Heart left ventricle (tissue), 16 donors: ENCODE measurements at places on chromosomes 12 and 14. TPM values are rescaled to one million over a fixed set of nuclear protein-coding genes. Genes with fewer than 3 reads are reported as not detected.
A peak's percentile ranks its signal among the peaks of the same experiment; 100 is the strongest.

Gene KIAA0586
- 6.0 TPM for polyA plus RNA-seq

Gene SLC10A1
- not detected for polyA plus RNA-seq

Gene ADAM21
- polyA plus RNA-seq = 0.40 TPM

Gene NELL2
- polyA plus RNA-seq = not detected

Gene KNTC1
- 2.1 TPM for polyA plus RNA-seq

Gene SERPINA12
- polyA plus RNA-seq = not detected

Gene LPAR5
- 4.7 TPM for polyA plus RNA-seq

Gene RND1
- 0.95 TPM for polyA plus RNA-seq

- DNase-seq = no peak
Observed at GRCh38 chr14:50387548-50387947, 9.1 kb downstream of the CDKL1 start.

- DNase-seq = no peak
Observed at GRCh38 chr12:4268329-4269181, 5.0 kb upstream of the CCND2 start.

DNA sequence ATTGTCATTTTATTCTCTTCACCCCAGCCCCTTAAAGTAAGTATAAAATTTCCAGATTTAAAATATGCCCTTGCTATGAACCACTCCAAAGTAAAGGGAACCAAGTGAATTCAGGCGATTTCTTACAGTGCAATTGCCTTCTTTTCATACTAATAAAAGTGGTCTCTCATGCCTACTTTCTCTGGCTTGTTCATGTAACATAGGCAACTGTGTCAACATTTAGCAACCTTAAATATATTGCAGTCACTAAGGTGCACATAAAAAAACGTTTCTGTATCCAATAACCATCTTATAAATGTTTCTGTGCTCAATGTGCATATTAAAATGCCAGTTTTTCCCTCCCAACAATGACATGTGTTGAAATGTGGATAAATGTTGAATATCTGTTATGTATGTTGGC, 271.6 kb upstream of the DCN start:
- no peak for DNase-seq

DNA sequence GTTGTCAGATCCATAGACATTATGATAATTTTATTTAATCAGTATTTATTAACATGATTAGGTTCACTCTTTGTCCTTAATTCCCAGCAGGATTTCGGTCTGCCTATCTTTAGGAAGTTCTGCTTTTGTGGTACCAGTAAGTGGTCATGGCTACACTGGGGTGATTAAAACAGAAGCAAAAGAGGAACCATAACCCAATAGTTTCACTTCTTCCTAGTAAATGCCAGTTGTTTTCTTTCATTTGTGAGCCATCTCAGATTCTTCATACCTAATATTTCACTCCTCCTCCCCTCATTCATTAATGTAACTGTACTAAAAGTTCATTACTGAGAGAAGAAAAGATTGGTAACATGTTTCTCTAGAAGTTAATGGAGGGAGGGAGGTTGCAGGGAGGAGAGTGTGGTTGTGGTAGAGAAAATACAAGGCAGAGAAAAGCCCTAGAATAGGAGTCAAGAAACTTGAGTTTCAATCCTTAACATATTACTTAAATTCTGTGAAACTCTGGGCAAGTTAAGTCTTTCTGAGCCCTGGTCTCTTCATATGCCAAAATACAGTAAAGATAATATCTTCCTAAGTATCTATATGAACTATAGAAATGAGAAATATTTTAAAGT, 101.2 kb downstream of the PEBP1 start:
- no peak for DNase-seq

DNA sequence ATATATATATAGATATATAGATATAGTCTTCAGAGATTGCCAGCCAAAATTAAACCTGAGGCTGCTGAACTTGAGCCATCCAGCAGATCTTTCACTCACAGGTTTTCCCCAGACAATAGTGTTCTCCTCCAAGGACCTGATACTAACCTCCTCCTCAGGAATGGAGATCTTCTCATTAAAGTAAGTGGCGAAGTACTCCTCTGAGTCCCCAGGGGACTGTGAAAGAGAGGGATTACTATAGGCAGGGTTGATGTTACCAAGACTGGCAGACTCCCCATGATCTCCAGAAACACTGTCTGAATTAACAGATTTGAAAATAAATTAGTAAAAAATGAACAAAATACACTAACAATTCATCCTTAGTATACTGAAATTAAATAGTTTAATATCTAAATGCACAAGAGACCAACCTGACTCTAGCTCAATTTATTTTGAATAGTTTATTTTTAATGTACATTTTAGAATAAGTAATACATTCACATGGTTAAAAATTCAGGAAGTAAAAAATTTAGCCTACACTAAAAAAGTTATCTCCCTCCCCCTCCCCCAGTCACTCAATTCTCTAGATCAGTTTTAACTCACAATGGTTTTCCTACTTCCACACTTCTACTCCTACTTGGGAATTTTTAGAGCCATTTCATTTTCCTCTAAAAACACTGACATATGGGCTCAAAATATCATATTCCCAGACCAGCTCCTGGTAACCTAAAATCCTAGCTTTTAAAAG, 17.7 kb downstream of the SLC11A2 start:
- no peak for DNase-seq

DNA sequence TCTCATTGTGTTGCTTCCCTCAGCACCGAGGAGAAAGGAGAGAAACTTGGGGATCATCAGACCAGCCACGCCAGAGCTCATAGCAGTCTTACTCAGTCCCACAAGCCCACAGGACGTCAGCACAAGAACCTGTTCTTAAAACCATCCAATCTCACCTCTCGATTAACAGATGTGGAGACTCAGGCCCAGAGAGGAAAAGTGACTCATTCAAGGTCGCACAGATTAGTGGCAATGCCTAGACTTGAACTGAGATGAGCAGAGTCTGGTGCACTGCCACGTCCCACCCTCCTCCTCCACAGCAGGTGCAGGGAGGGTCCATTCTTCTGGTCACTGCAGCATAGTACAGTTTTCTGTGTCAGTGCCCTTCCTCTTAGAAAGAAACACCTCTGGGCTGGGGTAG, 154.9 kb upstream of the PZP start:
- no peak for DNase-seq

DNA sequence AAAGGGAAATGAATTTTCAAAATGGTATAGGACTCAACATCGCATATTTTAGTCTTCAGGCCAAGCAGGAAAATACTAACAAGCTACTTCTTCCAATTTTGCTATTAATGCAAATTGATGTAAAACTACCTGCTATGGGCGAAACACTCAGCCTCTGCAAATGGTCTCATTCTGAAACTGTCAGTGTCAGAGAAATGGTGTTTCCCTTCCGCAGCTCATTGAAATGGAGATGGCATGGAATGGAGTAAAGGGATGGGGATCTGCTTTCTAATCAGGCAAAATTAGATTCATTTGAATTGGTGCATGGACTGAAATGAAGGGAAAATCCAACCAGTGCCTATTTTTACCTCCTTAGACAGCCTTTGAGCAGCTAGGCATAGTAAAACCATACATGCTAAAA, 80.4 kb upstream of the EEA1 start:
- no peak for DNase-seq

GRCh38 chr14:33307691-33308251, 369.1 kb downstream of the NPAS3 start:
- peak; percentile 36 for DNase-seq

GRCh38 chr12:46354111-46354801, 18.3 kb downstream of the SLC38A2 start:
- DNase-seq = no peak
